ENCODE measurements at places on chromosomes 4 and X.

GRCh38 chr4:184313702-184314659 is 96.3 kb upstream of the ENPP6 start:
- no peak for DNase-seq

- DNase-seq = no peak
These were observed 635.9 kb upstream of the FRG1 start for GRCh38 chr4:189304809-189305208.

DNA sequence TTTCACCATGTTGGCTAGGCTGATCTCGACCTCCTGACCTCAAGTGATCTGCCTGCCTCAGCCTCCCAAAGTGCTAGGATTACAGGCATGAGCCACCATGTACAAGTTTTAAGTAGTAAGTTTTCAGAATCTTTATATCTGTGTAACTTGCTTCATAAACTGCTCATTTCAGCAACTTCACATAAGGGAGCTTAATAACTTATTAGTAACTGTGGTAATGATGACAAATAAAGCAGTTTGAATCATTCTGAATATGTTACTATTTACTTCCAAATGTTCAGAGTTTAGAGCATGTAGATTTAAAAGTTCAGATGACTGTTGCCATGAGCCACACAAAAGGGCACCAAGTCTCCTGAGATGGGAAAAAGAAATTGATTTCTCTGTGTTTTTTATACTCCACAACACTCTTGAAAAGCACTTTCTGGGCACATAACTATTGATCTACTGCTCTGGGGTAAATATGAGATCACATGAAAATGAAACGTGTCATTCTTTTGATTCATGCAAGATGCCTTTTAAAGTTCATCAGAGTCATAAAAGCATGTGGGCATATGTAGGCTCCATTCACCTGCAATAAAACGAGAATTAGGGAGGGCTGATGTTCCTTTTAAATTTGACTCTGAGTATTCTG is 14.1 kb upstream of the CA5B start:
- no peak for DNase-seq

DNA sequence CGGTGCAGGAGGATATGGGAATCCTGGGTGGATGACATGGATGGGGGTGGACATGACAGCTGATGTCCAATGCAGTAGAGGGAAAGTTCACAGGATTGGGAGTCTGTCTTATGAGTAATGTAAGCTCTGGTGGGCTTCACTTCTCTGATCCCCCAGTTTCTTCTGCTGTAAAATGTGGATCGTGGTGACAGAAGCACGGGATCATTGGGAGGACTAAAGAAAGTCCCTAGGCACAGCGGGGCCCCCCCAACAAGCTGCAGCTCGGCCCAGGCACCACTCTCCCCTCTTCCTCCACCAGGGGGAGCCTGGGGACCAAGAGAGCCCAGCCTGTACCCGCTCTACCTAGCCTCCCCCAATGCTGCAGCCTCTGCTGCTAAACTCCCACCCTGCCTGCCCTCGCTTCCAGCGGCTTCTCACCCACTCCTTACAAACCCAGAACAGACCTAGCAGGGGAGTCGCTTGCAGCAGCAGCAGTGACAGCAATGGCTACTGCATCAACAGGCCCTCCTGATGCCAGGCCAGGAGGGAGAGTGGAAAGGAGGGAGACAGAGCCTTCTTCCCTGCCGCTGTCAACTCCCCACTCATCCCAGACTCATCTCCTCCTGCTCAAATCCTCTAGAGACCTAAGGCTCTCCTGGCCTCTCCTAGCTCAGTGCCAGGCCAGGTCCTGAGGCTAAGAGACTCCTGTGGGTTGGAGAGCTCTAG is 36.1 kb upstream of the IQSEC2 start:
- no peak for DNase-seq

GRCh38 chrX:118220509-118220908 is 103.9 kb upstream of the KLHL13 start:
- DNase-seq = no peak

DNA sequence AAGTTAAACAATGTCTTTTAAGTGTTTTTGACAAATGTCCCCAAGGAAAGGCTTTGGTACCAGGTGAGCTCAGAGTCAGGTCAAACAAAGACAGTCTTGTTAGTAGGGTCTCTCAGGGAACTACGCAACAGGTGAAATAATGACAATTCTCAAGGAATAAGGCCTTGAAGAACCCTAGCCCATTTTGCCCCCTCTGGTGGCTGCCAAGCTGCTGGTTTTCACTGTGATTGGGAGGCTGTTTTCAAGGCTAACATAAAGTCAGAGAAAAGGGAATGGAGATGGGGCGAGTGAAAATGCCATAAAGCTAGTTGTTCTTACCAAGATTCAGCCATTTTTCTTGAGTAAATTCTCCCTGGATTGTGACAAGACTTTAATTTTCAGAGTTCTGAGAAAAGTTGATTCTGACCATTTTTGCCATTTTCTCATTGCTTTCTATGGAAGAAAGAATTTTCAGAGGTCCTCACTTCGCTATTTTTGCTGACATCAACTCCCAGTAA is 58.7 kb downstream of the RWDD4 start:
- no peak for DNase-seq
